ENCODE measurements at places on chromosomes 12 and 14.

GRCh38 chr14:51089278-51089677 is 5.6 kb downstream of the TRIM9 start:
- DNase-seq: no peak

- no peak for DNase-seq
Measured at GRCh38 chr12:118946256-118946655, 35.1 kb upstream of the SRRM4 start.

DNA sequence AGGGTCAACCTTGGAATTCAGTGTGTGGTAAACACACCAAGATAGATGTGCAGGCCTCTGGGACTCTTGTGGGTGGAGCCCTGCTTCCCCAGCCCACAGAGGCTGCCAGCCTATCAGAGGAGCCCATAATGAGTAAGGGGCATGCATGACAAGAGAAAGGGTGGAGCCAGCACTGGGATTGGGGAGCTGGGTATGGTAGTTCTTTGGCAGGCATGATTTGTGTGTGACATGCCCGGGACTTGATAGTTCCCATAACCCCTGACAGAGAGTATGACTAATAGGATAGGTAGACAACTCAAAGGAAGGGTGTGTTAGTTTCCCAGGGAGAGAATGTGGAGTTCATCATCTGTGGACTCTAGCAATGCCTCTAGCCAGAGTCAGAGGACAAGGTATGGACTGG is 143.0 kb downstream of the EMP1 start:
- no peak for DNase-seq

GRCh38 chr14:24196071-24197055 is 1.1 kb upstream of the TM9SF1 start:
- DNase-seq: no peak

DNA sequence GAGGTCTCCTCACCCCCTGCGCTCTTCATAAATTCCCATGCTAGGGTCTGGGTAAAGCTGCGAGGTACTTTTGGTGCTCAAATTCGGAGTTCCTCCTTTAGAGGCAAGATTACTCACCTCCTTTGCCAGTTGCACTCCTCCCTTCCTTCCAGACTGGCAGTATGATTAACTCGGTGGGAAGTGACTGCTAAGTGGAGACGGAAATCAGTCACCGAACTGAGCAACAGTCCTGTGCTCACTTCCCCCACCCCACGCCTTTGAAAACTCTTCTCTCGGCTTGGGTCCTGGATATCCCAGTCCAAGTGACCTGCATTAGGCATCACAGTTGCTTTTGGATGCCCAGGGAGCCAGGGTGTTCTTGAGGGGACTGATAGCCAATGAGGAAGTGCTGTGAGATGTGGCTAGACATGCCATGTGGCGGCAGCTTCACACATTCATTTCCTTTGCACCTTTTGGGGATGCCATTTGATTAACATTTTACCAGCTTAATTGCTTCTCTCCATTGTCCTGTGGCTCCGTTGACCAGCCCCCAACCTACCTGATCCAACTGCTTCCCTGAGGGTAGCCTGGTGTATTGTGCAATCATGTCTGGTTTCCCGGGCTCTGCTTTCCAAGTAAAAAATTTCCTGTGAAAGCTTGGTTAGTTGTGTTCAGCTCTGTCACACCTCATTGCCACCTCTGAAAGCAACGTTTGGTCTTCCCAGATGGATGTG is 840 bp downstream of the PNP start:
- DNase-seq: no peak

DNA sequence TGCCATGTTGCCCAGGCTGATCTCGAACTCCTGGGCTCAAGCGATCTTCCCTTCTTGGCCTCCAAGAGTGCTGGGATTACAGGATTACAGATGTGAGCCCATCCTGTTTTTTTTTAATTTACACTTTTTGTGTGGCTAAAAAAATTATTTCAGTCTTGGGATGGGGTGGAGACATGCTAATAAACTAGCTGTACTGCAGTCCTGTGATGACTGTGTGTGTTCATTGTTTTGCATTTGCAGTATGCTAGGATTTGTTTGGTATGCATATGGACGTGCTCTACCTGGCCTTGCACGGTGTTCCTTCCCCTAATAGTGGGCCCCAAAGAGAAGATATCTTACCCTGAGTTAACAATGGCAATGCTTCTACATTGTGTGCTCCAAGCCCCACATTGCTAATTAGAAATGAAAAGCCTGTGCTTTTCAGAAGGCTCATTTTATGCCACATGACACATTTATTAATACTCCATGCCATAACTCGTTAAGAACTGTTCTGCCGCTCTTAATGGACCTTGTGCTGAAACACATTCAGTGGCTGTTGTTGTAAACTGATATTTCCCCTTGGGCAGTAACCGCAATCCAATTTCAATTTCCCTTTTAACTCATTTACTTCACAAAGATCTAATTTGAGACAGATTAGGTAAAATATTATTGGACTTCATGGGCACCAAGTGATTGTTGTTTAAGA is 86.4 kb downstream of the SCN8A start:
- no peak for DNase-seq

GRCh38 chr14:74417611-74418010 is 8.4 kb downstream of the SYNDIG1L start:
- DNase-seq: no peak

DNA sequence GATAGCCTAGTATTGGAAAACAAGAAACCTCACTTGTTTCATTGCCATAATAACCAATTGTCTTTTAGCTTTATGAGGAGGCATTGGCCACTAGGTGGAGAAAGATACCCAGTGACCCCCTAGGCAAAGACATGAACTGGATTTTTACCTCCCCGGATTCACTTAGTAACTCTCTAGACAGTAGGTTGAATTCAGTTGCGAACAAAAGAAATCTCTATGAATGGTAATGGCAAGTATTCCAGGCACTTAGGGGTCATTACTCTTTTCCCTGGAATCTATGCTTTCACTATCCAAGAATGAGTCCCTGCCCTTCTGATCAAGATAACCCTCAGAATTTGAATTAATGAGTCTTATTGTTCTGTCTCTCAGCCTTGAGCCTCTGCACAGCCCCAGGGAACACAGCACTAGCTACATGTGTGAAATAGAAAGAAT is 29.5 kb upstream of the RHOJ start:
- peak; percentile 7 for DNase-seq

DNA sequence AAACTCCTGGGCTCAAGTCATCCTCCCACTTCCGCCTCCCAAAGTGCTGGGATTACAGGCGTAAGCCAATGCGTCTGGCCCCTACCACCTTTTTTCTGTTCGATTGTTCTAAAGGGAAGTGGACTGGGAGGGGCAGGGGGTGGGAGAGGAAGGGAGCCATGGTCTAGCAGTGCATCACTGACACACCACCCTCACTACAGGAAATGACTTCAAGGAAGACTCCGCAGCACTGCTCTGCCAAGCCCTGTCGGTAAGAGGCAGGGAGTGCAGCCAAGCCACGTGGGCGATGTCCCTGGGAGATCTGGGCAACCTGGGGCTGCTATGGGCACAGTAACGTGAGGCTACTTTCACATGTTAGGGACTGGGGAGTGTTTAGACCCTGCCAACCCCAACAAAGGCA is 18.0 kb downstream of the LRRC74A start:
- DNase-seq: no peak

DNA sequence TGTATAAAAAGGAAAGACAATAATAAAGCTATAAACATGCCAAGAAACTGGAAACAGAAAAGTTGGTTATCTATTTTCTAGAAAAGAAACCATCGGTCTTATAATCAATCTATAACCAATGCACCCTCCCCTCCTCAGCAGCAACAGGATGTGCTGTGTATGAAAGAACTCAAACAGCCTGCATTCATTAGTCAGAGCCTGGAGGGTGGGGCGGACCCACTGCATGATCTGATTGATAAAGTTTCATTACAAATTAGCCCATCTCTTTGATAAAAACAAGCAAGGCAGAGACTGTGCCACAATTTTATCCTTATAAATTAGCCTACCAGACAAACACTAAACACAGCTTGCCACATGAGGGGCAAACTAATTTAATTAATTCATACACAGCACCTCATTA is 448.1 kb downstream of the BCAT1 start:
- DNase-seq: no peak

DNA sequence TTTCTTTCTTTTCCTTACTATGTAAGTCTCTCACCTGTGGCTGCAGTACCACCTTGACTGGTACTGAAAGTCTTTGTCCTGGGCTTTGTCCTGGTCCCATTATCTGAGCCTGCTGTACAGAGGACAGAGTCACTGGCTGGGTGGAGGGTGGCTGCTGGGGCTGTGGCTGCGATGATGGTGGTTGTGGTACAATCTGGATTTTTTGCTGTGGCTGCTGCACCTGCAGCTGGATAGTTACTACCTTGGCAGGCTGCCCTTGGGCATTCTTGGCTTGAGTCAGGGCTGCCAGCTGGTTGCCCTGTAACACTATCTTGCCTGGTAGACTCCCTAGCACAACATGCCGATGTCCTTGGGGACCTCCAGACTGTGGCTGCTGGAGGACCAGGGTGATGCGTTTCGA is 27.0 kb downstream of the CHD8 start:
- no peak for DNase-seq

DNA sequence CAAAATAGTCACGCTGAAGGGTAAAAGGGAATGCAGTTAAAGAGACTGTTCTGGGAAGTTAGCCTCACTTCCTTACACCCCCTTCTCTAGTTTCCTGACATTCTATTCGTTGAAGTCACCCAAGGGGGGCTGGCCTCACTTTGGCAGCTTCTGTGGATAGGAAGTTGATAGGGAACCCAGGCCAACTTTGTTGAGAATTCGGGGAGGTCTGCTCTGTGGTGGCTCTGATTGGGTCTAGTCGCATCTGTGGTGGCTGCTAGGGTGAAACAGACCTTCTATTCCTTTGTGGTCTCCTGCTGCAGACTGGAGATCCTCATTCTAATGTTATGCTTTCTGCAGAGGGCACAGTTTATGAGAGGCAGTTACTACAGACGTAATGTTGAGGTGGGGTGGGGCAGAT is 28.8 kb upstream of the GZMB start:
- DNase-seq: no peak

DNA sequence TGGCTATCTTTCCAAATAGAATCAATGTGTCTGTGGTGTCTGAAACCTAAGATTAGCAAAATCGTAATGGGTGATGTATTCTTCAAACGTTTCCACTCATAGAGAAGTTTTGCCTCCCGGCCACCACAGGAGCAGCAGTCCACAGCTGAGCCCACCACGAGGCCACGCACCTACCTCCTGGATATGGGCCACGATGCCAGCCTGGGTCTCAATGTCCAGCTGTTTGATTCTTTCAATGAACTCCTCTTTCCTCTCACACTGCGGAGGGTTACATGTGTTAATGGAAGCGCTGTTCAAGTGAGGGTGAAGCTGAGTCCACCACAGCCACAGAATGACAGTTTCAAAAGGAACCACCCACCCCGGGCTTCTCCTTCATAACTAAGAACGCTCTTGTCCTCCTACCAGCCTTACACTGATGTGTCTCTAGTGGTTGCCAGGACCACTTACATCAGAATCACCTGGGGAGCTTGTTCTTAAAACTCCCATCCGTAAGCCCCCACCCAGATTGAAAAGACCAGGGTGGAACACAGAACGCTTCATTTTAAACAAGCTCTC is 75.3 kb downstream of the CCDC88C start:
- no peak for DNase-seq

GRCh38 chr12:88303335-88303734 is 161.2 kb downstream of the TMTC3 start:
- DNase-seq: no peak

DNA sequence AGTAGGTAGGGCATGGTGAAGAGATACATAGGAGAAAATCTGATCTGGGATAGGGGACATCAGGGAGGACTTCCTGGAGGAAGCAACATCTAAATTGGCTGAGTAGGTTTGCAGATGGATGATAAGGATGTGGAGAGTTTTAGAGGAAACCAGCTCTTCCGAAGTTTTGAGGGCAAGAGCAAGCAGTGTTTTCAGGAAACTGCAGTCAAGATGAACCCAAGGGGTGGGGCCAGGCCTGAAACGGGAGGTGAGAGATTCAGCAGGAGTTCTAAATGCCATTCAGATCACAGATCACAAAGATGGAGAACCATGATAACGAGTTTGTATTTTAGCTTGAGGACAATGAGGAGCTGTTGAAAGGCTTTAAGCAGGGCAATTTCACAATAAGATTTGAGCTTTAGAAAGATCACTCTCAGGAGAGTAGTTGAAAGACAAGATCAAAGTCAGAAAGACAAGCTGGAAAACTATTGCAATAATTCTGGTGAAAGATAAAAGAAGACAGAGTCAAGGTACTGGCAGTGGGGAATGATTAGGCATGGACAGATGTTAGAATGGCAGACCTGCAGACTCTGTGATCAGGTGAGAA is 70.1 kb upstream of the PLXNC1 start:
- DNase-seq: no peak
